T1000 (cell line): ENCODE measurements at places on chromosomes 7 and 10.

DNA sequence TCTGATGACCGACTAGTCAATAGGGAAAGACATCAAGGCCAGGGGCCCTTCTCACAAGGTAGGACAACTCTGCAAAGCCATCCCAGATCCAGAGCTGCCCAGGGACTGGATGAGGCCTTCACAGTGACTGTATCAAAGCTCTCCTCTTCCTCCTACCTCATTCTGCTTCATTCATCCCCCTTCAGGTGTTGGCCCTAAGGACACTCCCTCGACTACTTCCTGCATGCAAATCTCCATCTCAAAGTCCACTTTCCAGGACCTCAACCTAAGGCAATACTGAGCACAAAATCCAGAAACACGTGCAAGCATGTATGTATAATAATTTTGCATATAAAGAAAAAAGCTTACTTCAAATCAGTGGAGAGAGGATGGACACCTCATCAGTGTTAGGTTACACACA, 25.1 kb downstream of the DPY19L1 start:
- no peak for DNase-seq

DNA sequence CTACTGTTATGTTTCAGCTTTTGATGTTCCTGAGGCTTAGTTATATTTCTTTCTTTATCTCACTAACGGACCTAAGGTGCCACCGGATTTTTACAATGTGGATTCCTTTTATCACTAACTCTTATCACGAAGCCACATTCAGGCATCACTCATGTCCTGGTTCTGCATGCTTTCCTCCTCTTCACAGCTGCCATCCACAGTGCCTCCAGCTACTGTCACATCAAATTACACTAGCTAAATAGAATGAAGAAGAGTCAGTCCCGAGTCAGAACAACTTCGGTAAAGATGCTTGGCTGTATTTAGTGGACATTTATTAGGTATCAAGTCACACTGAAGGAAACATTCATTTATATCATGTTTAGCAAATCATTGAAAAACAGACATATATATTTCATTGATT, 153.2 kb downstream of the NEBL start:
- DNase-seq, result no peak

GRCh38 chr10:95440756-95441546, 120.2 kb downstream of the SORBS1 start:
- DNase-seq, result no peak

GRCh38 chr7:12161146-12161545, 49.9 kb upstream of the TMEM106B start:
- no peak for DNase-seq

DNA sequence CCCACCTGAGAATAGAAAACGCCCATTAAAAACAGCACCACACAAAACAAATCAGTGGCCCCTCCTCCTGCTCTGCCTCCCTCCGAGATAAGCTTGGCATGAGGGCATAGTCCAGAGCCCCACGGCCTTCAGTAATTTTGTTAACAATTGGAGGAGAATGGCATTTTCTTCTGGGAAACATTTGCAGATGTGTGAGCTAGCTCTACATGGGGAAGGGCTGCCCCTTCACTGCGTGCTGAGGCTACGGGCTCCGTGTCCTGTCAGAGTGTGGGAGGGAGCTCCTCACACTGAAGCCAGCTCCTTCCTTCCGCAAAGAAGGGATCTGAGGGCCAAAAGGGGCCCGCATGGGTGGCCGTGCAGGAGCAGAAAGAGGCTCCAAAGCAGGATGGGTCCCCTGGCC, 15.2 kb downstream of the GRK5 start:
- no peak for DNase-seq
